ENCODE measurements at places on chromosomes 5 and 9.

DNA sequence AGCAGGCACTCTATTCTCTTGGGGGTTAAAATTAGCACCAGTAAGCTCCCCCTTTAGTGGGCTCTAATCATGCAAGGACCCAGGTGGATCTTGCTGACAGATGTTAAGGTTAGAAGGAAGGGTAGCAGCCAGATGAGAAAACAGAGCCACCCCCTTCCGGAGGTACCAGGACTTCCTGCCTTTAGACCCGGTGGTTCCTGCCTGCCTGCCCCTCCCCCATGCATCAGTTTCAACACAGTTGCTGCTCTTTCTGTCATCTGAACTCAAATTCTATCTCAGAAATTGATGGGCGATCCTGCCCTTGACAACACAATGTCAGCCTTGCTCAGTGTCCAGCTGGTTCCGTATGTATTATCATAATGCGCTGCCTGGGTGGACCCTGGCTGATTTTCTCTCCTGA lies 287.3 kb downstream of the EBF1 start:
- DNase-seq, result no peak

GRCh38 chr5:99807346-99807745 lies 727.8 kb upstream of the FAM174A start:
- no peak for DNase-seq

- peak; percentile 39 for DNase-seq
Observed at GRCh38 chr9:125906144-125906543, 159.0 kb downstream of the PBX3 start.

- DNase-seq, result no peak
Observed at GRCh38 chr9:98067184-98067583, 10.7 kb downstream of the NANS start.

- DNase-seq, result peak; percentile 20
Observed at GRCh38 chr5:154967421-154968024, 26.6 kb downstream of the MRPL22 start.

DNA sequence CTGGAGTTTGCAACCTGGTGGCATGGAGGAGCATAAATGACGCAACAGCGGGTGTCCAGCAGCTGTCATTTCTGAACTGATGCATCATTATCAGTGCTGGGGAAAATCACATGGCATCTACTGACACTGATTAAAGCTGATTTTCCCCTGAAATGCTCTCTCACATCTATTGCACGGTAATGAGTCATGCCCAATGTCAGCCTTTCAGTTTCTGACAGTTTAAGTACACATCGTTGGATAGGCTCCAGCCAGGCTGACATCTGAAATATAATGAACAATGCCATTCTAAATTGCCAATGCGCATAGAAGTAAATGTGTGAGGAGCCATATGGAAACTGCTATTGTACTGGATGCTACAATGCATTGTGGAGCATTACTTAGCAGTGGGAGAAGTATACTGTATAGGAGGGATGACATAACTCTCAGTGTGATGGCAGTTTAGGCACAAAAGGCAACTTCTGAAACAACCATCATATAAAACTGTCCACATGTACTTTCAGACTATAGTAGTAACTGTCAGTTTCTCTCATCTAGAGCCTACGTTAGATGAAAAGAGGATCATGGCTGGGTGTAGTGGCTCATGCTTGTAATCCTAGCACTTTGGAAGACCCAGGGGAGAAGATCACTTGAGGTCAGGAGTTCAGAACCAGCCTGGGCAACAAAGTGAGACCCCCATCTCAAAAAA lies 389.3 kb upstream of the DMAC1 start:
- no peak for DNase-seq

- DNase-seq, result no peak
Observed at GRCh38 chr9:116479056-116479544, 208.0 kb upstream of the TRIM32 start.

DNA sequence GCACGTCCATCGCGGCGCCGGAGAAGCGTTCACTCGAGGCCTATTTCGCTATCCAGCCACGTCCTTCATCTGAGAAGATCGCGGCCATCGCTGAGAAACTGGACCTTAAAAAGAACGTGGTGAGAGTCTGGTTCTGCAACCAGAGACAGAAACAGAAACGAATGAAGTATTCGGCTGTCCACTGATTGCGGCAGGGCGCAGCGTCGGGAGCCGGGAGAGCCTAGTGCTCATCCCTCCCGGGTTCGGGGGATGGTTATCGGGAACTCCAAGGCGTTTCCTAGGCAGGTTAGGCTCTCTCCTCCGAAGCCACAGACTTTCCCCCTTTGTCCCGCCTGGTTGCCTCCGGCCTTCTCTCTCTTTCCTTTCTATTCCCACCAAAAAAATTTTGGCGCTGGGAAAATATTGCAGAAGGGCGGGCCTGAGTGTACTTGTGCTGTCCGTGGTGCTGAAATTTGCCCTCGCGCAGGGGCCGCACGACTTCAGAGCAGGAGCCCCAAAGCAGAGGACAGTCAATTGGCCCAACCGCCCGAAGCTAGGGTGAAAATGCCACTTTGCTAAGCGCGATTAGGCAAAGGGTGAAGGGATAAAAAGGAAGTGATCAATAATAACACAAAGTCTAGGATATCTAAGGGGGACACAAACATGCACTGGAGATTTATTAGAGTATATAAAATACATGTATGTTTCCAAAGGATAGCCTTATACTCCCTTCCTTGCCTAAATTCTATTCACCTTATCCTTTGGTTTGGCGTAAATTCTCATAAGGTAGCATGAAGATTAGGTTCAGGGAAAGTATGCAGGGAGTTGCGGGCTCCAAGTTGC lies 1.8 kb downstream of the POU4F3 start:
- peak; percentile 81 for DNase-seq

GRCh38 chr9:16992138-16992537 lies 121.7 kb upstream of the BNC2 start:
- no peak for DNase-seq

DNA sequence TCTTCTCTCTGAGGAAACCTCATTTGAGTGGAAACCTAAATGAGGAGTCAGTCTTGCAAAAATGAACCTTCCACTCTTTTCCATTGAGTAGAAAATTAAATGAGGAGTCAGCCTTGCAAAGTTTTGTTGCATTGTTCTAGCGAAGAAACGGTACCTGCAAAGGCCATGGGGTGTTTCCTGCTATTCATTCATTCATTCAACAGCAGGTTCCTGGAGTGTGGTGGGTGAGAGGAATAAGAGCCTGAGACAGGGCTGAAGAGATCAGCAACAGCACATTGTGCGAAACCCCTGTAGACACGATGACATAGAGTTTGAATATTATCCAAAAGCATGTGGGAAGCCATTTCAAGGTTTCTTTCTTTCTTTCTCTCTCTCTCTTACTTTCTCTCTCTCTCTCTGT lies 14.6 kb upstream of the SETX start:
- no peak for DNase-seq

DNA sequence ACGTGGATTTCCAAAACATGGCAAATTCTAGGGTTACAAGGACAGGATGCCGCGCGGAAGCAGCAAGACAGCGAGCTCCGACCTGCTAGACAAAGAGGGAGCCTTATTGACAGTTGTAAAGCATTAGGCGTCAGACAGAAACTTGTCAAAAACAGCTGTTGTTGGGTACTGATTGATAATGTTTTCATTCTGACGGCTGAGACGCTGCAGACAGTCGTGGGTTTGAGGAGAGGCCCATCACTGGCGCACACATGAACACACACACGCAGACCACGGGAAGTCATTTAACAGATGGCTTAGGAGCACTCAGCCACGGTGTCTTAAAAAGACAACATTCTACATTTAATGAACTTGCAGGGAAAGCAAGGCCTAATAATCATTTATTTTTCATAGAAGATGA lies 324.0 kb downstream of the NDUFS4 start:
- DNase-seq, result no peak

DNA sequence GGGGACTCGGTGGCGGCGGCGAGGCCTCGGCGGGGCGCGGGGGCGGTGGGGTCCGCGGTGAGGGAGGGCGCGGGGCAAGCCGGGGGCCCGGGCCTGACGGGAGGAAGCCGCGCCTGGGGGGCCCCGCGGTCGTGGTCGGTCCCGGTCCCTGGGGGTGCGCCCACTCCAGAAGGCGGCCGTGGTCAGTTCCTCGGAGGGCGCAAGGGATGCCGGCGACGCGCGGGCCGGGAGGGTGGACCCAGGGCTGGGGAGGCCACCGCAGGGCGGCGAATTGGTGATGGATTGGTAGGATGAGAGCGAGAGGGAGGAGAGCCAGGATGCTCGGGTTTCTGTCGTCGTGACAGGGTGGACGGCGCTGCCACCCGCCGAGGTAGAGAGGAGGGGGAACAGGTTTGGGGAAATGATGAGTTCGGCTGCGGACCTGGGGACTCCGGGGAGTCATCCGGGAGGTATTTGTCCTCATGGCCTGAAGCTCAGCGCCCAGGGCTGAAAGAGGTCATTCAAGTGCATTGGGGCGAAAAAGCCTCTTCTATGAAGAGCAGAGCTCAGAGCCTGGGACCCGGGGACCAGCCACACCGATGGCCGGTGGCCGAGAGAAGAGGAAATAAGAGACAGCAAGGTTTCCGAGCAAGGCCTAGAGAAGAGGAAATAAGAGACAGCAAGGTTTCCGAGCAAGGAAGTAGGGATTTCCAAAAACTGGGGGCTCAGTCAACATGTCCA lies 557 bp downstream of the GNG10 start:
- DNase-seq, result peak; percentile 76

DNA sequence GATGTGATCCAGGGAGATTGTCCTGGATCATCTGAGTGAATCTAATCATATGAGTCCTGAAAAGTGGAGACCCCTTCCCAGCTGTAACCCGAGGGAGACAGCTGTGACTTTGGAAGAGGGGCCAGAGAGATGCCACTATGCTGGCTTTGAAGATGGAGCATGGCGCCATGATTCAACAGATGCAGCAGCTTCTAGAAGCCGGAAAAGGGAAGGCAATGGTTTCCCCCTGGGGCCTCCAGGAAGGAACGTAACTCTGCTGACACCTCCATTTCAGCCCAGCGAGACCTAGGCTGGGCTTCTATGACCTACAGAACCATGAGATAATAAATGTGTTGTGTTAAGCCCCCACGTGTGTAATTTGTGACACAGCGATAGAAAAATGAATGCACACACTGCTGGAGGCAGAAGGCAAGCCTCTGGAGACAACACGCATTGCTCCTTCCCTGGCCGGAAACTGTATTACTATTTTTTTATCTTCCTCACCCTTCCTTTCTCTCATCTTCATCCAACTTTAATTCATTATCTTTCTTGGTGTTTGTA lies 16.6 kb upstream of the SARDH start:
- no peak for DNase-seq

- no peak for DNase-seq
Observed at GRCh38 chr9:114720086-114720676, 38.2 kb upstream of the TEX48 start.

GRCh38 chr5:158301186-158301585 lies 442.2 kb upstream of the CLINT1 start:
- no peak for DNase-seq
